ENCODE measurements at places on chromosomes 3 and 15.
A peak's percentile ranks its signal among the peaks of the same experiment; 100 is the strongest.

DNA sequence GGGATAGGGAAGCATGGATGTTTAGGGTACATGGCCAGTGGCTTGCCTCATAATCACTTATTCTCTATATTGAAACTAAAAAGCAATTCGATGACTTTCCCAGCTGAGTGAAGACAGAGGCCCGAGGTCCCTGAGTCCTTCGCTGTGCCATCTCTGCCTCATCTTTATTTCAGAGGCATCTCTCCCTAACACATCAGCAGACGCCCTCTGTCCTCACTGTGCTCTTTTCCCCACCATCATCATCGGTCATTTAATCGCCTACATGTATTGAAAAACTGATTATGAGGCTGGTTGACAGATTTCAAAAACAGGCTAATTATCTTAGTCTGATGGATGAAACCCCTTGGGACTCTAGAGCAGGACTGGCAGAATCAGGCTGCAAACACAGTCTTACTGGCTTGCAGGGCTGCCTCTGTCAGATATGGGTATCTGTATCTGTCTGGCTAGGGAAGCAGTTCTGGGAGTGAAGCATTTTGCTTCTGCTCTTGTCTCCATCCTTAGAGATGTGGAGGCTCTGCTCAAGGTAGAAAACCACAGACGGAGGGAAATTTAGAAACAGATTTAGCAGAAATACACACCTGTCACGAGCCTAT is 291.0 kb upstream of the CHRM5 start:
- DNase-seq, result no peak

DNA sequence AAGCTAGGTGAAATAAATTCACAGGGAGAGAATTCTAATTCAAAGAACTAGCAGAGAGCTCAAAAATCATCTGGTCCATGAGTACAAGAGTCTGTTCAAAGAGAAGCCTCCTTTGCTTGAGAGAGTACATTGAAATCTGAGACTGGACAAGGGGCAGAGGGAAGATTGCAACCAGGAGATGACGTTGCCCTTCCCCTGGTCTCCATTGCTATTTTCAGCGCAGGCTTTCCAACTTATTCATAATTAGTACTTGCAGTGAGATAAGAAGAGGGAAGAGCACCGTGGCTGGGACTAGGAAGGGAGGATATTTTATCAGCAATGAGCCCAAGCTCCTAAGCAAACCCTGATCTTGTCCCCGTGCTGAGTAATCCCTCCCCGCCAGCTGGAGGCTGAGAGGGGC is 251.8 kb upstream of the RORA start:
- no peak for DNase-seq

DNA sequence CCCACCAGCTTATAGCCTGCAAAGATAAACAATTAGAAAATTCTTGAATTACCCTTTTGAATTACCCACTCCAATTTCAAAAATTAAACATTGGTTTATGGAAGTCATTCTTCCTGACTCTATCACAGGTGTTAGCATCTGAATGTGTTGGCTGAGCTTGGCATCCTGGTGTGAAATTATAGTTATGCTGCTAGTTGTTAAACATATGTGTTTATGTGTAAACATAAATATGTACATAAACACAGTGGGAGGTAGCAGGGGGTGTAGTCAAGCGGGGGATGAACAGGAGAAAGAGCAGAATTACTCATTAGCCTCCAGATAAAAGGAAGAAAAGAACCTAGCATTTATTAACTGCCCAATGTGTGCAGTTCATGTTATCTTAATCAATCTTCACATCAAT is 530.2 kb downstream of the MCTP2 start:
- no peak for DNase-seq

DNA sequence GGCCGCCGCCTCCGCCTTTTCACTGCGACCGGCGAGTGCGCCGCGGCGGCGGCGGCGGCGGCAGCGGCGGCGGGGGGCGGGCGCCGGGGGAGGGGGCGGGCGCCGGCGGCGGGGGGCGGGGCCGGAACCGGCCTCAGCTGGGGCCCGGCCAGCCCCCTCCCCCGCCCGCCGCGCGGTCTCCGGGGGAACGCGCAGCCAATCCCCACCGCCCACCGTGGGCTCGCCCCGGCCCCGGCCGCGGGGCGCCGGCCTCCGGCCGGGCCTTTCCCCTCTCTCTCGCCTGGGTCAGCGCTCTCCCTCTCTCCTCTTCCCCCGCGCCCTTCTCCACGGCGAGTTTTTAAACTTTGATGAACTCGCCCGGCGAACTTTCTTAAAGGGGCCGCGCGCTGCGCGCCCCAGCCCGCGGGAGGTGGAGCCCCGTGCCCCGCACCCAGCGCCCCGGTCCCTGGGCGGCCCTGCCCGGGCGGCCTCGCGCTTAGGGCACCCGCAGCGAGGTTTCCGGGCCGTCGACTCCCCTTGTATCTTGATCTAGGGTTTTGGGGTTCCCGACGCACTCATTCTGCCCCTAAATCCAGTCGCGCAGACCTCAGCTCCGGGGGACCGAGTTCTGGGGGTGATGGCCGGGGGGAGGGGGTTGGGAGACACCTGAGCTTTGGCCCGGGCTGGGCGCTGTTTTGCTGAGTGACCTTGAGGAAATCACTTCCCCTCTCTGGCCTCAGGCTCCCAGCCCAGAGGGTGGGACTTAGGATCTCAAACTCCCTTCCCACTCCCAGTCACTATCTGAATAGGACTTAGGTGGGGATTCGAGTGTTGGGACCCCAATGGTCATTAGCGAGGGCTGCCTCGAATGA is at the start of gene RBPMS2:
Gene RBPMS2, minus strand, starts transcription at position 39 of the 851 bp plus-strand sequence. CDS start 270 bp downstream, outside the sequence.
- no peak for DNase-seq

DNA sequence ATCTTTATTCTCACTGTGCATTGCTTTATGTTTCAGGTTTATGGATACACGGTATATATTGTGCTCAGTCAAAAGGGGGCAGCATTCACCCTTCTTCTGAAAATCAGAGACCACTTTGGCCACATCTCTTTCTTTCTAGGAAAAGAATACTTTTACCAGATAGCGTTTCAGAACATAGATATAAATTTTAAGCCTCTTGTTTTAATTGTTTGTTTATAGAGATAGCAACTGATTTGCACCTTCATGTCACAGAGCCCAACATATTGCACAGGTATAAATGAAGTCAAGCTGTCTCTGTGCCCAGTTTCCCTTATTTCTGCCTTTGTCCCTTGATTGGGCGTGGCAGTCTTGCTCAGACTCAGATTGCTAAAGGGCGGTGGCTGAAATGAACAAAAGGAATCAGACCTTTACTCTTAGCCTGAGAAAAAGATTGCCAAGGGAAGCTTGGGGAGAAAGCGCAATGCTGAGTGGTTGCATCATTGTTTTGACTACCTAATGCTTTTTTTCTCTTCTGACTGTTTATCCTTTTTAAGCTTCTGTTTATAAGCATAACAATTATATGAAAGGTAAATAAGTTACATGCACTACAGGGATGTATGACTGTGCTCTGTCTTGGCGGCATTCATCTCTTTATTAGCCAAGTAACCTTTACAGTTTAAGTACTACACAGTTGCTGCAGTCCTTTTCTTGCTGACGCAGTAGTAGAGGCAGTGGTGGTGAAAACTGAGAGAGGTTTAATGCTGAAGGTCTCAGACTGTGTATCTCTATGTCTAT is 70.8 kb upstream of the ZBTB20 start:
- no peak for DNase-seq

- no peak for DNase-seq
Observed at GRCh38 chr15:71168166-71168834, 53.0 kb downstream of the THSD4 start.

GRCh38 chr3:135995766-135996165 is 30.2 kb downstream of the PPP2R3A start:
- no peak for DNase-seq

GRCh38 chr15:90941038-90941437 is 6.0 kb downstream of the UNC45A start:
- no peak for DNase-seq

- DNase-seq, result no peak
Observed at GRCh38 chr3:16802389-16802788, 82.4 kb upstream of the PLCL2 start.

GRCh38 chr3:81375921-81376320 is 385.5 kb downstream of the GBE1 start:
- DNase-seq, result no peak

DNA sequence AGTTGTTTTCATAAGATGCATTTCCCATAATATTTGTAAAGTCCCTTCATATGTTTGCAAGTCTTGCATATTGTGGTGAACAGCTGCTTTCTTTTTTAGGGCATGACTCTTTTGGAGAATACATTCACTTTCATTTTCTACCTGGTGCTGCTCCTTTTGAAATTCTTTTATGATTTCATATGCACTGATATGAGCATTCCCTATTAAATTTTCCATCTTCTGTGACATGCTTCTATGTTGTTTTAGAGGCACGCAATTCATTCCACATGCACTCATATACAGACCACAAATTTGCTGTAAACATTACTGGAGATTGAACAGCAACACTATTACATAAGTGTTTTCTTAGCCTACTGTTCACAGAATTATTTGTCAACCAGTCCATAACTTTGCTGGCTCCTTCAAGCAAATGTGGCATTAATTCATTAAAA is 92.8 kb upstream of the TNFSF10 start:
- DNase-seq, result no peak

DNA sequence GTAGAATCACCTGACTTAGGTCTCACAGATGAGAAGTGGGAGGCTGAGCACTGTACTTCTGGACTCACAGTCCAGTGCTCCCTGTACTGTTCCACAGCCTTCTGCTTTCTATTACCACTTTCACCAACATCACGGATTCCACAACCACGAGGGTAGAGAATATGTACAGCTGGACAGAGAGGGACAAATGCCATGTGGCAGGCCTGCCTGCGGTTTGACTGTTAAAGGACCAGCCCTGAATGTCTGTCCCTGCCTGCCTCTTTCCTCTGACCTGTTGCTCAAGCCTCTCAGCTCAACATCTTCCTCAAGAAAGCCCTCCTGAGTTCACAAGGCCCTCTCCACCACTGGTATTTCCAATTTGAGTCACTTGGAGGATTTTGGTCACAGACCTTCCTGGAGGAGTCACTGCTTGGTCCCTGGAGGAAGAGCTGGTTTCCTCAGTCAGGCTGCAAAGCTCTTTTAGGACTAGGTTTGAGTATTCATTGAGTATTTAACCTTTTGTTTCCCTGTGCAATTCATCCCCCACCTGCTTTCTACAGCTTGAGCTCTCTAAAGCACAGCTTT is 49.1 kb downstream of the RAB11A start:
- DNase-seq, result no peak

DNA sequence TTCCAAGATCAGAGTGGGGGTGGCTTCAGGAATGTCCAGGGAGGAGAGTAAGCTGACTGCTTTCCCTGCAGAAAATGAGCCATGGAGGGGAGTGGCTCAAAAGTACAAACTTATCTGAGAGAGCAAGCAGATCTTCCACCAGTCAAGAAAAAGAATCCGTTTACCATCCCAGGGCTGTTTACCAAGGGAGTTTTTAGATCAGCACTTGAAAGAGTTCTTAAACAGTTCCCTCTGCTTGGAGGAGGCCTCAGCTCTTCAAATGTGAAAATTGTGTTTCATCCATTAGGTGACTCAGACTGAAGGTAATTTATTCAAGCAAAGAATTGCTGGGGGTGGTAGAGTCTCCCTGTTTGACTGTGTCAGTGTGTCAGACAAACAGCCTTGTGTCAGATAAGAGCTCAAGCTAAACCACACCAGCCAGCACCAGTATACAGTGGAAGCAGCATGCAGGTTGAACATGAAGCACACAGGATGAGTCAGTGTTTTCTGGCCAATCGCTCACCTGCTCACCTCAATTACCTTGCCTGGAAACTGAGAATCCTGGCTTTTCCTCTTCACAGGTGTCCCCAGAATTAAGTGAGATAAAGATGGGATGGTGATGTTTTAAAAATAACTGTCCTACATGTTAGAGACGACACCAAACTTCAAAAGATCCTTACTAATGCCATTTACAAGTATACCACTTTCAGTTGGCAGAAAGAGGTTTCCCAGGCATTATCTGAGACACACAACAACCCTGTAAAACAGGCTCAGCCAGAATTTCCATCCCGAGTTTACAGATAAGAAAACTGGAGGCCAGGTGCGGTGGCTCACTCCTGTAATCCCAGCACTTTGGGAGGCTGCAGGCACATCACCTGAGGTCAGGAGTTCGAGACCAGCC is 21.7 kb downstream of the SH3BP5 start:
- DNase-seq, result no peak

GRCh38 chr3:143979813-143980212 is 8.2 kb downstream of the DIPK2A start:
- no peak for DNase-seq

- no peak for DNase-seq
Observed at GRCh38 chr15:73600413-73601335, 32.5 kb downstream of the NPTN start.

- DNase-seq, result no peak
Observed at GRCh38 chr3:38109580-38110313, 27.2 kb downstream of the ACAA1 start.

GRCh38 chr3:154779571-154779970 is 300.5 kb upstream of the MME start:
- no peak for DNase-seq

DNA sequence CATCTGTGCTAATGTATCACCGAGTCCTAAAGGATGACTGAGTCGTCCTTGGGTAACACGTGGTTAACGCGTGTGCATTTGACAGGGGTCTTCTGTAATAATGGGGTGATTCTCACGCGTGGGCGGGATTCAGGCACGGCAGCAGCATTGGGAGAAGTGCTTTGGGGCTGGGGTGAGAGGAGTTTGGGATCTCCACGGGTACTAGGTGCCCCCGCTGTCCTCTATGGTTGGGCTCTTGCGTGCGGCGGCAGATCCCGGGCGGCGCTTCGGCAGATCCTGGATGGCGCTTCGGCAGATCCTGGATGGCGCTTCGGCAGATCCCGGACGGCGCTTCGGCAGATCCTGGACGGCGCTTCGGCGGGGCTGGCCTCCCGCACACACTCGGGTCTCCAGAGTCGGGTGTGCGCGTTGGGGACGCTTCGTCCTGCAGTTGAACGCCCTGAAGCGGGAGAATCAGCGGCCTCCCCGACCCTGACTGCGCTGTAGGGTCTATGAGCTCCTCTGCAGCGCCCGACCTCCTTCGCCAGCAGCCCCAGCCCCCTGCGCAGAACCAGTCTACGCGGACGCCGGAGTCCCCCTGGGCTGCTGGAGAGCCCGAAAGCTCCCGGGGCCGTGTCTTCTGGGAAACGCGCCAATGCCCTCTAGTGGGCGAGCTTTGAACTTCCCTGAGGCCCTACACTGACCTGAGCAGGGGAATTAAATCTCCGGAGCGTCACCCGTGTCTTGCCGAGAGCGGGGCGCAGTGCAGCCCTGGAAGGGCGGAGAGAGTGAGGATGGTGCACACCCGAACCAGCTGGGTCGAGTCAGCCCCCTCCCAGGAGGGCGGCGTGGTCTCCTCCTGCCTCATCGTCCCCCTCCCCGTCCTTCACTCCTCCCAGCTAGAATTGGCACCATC is 48.1 kb upstream of the EPHB3 start:
- peak; percentile 76 for DNase-seq
